Muscle of leg (tissue), 16 donors: ENCODE measurements at places on chromosomes 16 and 17.

- DNase-seq, result no peak
These were observed 1.9 kb upstream of the DHRS13 start for GRCh38 chr17:28904800-28905199.

DNA sequence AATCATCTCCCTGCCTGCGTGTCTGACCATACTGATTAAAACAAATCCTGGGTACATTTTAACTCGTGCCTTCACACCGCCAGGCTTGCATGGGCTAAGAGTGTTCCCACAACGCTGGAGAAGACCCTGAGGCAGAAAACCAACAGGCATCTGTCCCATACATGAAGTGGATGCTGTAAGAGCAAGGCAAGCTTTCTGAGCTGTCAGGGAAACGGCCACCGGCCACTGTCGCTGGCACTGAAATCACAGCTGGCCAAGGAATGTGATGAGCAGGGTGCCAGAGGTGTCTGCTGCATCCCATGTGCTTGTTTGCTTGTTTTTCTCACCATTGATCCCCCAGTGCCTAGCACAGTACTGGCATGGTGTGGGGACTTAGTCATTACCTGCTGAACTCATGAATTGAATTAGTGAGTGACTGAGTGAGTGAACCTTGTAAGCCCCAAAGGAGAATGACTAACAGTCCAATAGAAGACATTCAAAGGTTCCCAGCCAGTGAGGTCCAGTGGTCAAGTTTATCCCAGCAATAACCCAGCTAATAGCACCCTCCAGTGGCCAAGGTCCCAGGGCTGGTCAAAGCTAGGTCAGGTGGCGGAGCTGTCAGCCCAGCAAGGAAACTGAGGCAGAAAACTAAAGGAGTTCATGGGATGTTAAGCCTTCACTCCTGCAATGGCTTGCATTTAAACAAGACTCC, 92.7 kb upstream of the CDH5 start:
- peak; percentile 21 for DNase-seq

DNA sequence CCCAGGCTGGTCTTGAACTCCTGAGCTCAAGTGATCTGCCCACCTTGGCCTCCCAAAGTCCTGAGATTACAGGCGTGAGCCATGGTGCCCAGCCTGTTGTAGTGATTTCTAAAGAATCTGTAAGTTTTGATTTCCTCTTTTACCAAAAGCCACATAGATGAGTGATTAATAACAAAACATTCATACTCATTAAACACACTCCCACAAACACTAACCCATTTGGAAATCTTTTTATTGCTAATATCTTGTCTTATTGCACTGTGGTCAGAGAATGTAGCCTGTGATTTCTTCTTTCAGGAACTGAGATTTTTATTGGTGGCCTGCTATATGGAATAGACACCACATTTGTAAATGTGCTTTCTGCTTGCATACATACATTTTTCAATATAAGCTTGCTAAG, 31.6 kb downstream of the MYH10 start:
- no peak for DNase-seq

- DNase-seq, result no peak
These were observed 8.6 kb upstream of the NUDT16L1 start for GRCh38 chr16:4684763-4685162.

DNA sequence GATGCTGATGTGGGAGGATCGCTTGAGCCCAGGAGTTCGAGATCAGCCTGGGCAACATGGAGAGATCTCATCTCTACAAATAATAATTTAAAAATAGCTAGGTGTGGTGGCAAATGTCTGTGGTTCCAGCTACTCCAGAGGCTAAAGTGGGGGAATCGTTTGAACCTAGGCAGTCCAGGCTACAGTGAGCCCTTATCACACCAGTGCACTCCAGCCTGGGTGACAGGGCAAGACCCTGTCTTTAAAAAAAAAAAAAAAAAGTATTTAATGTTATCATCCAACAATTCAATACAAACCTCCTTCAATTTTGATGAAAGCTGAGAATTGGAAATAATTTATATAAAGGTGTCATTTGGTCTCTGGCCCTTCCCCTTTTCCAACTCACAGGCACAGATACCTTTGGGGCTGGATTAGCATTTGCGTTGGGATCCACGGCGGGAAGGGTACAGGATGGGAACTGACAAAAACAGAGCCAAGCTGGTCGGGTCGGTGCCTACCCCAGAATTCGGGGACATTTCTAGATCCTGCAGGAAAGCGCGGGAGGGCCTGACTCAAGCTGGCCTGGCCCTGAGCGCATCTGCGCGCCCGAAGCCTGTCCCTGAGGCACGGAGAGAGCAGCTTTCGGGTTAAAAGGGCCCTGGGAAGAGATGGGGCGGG, 860 bp upstream of the DCAF7 start:
- DNase-seq, result no peak

DNA sequence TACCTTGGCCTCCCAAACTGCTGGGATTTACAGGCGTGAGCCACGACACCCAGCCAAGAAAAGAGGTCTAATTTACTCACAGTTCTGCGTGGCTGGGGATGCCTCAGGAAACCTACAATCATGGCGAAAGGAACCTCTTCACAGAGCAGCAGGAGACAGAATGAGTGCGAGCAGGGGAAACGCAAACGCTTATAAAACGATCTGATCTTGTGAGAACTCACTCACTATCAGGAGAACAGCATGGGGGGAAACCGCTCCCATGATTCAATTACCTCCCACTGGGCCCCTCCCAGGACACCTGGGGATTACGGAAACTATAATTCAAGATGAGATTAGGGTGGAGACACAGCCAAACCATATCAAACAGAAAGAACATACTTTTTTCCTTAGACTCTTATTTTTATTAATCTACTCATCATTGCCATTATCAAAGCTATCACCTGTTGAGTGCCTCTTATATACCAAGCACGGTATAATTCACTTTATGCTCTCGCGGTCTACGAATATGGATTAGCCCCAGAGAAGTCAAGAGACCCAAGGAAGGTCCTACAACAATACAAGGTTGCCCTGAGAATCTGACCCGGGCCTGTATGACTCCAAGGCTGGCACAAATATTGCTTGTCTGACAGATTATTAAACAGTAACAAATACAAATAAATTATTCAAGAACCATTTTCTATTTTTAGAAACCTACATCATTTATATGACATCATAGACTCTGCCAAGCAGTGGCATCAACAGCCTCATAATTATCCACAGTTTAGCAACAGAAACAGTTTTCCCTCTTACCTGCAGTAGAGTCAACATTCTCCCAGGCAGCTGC, 2.4 kb downstream of the POLR3K start:
- no peak for DNase-seq

GRCh38 chr17:72191356-72191755, 70.5 kb downstream of the SOX9 start:
- DNase-seq, result no peak

DNA sequence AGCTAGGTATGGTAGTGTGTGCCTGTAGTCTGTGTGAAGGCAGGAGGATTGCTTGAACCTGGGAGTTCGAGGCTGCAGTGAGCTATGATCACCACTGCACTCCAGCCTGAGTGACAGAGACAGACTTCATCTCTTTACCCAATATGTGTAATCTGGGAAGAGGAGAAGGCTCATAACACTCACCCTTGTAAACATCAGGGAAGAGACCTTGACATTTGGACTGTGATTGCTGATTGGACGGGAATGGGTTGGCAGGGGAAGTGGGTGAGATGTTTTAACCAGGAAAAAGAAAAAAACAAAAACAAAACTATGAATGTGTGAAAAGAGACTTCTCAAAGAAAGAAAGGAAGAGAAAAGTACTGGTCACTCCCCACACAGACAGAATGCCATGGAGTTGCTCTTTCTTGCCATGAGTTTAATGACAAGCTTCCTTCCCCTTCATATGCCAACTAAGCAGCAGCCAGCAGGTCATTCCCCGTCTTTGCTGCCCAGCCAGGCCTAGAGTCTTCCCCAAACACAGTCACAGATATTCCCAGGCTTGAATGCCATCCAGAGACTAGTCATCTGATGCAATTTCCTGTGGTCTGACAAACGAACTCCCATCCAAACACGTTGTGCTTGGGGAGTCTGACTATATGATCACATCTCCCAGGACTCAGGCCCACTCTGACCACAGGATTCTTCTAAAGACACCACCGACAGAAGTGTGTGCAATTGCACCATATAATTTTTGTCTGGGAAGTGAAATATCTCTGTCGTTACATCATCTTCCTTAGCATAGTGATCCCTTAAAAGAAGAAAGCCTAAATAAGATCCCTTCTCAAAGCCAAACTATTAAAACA, 3.6 kb upstream of the XAF1 start:
- DNase-seq, result peak; percentile 64

GRCh38 chr17:78920528-78920927, 4.7 kb downstream of the TIMP2 start:
- no peak for DNase-seq

DNA sequence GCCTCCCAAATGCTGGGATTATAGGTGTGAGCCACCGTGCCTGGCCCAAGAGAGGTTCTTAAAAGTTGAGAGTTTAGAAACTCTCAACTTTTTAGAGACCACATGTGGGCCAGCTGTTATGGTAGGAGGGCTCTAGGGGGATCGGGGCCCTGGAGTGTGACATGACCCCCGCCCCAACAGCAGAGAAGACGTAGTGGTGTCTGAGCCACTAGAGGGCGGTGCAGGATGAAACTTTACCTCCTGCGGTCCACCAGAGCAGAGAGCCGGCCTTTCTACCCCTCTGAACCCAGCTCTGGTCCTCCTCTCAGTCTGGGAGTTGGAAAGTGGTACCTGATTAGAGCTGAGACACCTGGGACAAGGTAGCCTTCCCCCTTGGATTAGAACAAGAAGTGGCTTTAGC, 7.4 kb downstream of the CDK5RAP3 start:
- peak; percentile 62 for DNase-seq

GRCh38 chr16:16861546-16861945, 482.6 kb downstream of the NPIPA7 start:
- DNase-seq, result peak; percentile 53

DNA sequence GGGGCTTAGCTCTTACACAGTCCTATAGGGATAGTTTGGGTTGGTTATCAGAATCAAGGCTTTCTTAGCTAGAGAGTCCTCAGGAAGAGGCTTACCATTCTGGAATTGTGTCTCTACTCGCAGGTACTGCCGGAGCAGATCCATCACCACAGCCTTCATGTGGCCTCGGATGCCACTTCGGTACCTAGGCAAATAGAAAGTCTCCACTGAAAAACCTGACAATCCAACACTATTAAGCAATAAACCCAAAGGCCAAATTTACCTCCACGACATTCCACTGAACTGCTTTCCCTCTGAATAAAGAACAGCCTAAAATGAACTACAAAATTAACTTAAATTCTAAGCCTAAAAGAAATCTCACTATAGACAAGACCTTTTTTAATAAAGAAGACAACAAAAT, 135.4 kb upstream of the C17orf78 start:
- no peak for DNase-seq

GRCh38 chr17:78602246-78602645, 25.1 kb upstream of the DNAH17 start:
- no peak for DNase-seq

DNA sequence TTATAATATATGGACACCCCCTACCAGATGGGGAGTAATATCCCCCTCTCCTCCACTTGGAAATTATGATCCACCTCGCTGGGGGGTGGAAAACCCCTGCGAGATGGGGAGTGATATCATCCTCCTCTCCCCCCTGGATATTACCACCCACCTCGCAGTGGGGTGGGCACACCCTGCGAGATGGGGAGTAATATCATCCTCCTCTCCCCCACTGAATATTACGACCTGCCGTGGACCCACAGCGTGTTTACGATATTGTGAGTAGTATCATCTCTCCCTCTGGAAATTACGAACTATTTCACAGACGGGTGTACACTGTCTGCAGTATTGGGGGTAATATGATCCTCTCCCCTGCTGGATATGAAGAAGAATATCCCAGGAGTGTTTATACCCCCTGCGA, 228.3 kb upstream of the WSCD1 start:
- DNase-seq, result no peak

GRCh38 chr16:61763991-61764390, 272.2 kb downstream of the CDH8 start:
- no peak for DNase-seq

DNA sequence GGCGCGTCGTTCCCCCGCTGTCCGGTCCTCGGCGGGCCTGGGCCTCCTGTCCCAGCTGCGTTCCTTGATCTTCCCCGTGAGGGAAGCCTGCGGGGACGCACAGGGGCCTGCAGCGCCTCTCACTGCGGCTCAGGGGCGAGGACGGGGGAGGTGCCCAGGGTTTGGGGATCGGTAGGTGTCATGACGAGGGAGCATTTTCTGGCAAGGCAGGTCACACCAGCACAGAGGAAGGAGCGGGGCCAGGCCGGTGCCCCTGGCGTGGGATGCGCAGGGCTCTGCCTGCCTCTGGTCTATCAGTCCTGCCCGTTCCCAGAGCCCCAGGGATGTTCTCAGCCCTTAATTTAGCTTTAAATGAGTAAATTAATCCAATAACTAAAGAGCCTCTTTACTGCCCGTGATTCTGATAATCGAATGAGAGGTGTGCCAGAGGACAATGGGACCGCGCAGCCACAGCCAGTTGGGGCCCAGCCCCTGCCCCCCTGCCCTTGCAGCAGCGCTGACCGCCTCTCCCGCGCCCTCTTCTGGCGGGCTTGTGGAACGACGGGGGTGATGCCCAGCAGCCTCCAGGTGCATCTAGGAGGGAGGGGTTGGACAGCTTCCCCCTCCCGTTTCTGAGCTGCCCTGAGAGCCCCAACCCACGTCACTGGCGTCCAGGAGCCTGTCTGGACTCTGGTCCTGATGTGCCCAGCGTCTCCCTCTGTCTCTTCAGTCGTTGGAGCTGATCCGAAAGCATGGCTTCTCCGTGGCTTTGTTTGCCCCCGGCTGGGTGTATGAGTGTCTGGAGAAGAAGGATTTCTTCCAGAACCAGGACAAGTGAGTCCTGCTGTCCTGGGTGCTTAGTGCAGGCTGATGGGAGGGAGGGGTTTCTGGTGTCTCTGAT, 7.9 kb downstream of the ENGASE start:
- no peak for DNase-seq

DNA sequence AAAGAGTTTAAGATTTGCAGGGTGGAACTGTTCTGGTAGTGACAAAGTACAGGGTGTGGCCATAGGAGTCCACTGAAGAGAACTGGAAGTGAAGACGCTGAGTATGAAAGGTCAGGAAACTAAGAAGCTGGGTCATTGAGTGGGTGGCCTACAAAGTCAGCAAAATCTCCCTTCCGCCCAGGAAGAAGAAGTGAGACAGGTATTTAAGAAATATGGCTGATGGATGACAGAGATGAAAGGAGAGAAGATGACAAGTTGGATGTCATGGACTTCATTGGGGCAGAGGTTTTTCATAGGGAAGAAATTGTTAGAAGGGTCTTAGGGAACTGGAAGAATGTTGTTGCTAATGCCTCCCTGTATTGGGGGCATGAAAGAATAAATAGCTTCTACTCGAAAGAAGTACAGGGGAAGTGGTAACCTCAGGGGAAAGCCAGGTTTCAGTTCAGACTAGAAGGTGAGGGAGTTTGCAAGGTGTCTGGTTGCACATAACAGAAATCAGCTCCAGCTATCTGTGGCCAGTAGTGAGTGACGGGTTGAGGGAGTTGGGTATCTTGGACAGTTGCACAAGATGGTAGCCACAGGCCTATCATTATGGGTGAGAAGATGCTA, 33.6 kb upstream of the MED13 start:
- DNase-seq, result no peak

GRCh38 chr16:77732241-77732946, 10.1 kb downstream of the NUDT7 start:
- no peak for DNase-seq

GRCh38 chr17:39240631-39241030, 14.9 kb upstream of the STAC2 start:
- no peak for DNase-seq
